CD8-positive, alpha-beta memory T cell (primary cell): ENCODE measurements at places on chromosomes 12 and 14. TPM values are rescaled to one million over a fixed set of nuclear protein-coding genes. Genes with fewer than 3 reads are reported as not detected.
A peak's percentile ranks its signal among the peaks of the same experiment; 100 is the strongest.

DNA sequence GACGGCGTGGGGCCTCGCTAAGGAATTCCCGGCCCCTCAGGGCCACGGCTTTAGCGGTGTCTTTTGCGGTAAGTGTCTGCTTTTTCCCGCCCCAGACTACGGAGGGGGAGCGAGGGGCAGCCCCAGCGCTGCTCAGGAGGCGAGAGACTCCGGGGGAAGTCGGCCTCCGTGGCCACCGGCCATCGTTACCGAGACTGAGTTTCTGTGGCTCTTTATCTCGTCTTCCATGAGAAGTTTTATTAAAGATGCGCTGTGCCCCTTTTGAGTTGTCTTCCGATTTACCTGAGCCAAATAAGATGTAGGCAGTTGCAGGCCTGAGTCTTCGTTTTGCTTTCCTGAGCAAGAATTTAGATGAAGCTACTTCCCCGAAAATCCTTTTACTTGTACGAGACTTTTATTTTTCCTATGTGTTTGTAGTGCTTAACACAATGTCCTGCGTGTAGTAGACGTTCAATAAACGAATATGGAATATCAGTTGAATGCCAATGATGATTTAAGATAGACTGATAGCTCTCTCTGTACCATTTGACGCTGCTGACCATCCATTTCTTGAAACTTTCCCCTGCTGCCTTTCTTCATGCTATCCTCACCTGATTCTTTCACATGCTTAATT lies 462 bp downstream of the SRP54 start:
- H3K36me3 ChIP-seq = no peaks in the 10 kb centered on the region
- H3K27ac ChIP-seq = peak overlapping the region; percentile 98
- peaks cover 43% of the 10 kb centered on the region for H3K4me1 ChIP-seq
- H3K27me3 ChIP-seq = no peaks in the 10 kb centered on the region
- peak overlapping the region; percentile 99 for H3K4me3 ChIP-seq
- no peak for DNase-seq

DNA sequence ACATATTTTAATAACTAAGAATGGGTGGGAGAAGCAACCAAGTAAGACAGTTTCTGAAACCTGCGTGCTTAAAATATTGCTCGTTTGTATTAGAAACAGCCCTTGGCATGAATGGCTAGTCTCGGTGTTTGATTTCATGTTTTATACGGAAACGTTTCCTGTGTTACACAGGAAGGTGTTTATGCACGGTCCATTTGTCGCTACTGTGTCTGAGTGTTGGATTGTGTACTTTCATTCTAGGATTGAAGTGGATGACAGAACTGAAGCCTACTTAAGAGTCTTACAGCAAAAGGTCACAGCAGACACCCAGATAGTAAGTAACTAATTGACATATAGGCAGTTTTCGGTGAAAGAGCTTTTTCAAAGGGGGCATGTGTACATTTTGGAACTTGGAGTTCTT lies 19.6 kb downstream of the PIWIL1 start:
- DNase-seq = no peak
- H3K27ac ChIP-seq = no peak overlapping the region
- no peaks in the 10 kb centered on the region for H3K36me3 ChIP-seq
- H3K4me3 ChIP-seq = no peak overlapping the region
- no peaks in the 10 kb centered on the region for H3K27me3 ChIP-seq

- H3K4me3 ChIP-seq = peak overlapping the region; percentile 72
- no peaks in the 10 kb centered on the region for H3K27me3 ChIP-seq
- H3K4me1 ChIP-seq = peaks cover 24% of the 10 kb centered on the region
- DNase-seq = peak; percentile 92
Observed at GRCh38 chr12:124939421-124940142, 25.1 kb upstream of the UBC start.

- H3K27ac ChIP-seq = no peak overlapping the region
- H3K4me1 ChIP-seq = no peaks in the 10 kb centered on the region
- H3K4me3 ChIP-seq = no peak overlapping the region
Observed at GRCh38 chr12:6250343-6250742, 50.1 kb downstream of the CD9 start.

DNA sequence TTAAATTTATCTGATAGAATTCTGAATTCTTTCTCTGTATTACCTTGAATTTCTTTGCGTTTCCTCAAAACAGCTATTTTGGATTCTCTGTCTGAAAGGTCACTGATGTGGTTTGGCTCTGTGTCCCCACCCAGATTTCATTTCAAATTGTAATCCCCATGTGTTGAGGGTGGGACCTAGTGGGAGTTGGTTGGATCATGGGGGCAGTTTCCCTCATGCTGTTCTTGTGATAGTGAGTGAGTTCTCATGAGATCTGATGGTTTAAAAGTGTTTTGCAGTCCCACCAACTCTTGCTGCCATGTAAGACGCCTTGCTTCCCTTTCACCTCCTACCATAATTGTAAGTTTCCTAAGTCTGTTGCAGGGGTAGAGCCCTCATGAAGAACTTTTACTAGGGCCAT lies 34.1 kb upstream of the OR6J1 start:
- H3K27me3 ChIP-seq = no peaks in the 10 kb centered on the region
- DNase-seq = no peak
- no peak overlapping the region for H3K27ac ChIP-seq
- no peaks in the 10 kb centered on the region for H3K36me3 ChIP-seq
- H3K4me1 ChIP-seq = no peaks in the 10 kb centered on the region

- no peak overlapping the region for H3K4me3 ChIP-seq
- DNase-seq = no peak
- no peak overlapping the region for H3K27ac ChIP-seq
- no peaks in the 10 kb centered on the region for H3K27me3 ChIP-seq
- H3K4me1 ChIP-seq = no peaks in the 10 kb centered on the region
Observed at GRCh38 chr14:95101736-95102679, 55.3 kb downstream of the DICER1 start.

GRCh38 chr14:102927346-102927877 lies 4.9 kb downstream of the AMN start:
- no peaks in the 10 kb centered on the region for H3K36me3 ChIP-seq
- H3K4me1 ChIP-seq = peaks cover 26% of the 10 kb centered on the region
- no peak for DNase-seq
- peaks cover 4% of the 10 kb centered on the region for H3K27me3 ChIP-seq

DNA sequence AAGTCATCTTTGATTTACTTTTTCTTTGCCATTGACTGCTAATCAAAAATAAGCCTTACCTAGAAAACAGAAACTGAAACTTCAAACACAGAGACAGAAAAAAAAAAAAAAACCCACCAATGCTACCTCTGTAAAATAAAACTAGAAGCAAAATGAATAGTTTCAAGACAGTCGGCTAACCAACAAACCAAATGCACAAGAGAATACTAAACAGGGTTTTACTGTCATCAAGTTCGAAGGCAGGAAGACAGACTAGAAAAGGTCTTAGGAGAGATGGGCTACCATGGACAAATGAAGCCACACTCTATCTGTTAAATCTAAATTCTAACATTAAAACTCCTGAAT lies 59.5 kb downstream of the SEL1L start:
- H3K4me1 ChIP-seq = peaks cover 12% of the 10 kb centered on the region
- H3K27me3 ChIP-seq = no peaks in the 10 kb centered on the region
- peak overlapping the region; percentile 5 for H3K27ac ChIP-seq
- H3K36me3 ChIP-seq = peaks cover 15% of the 10 kb centered on the region
- peak overlapping the region; percentile 0 for H3K4me3 ChIP-seq

DNA sequence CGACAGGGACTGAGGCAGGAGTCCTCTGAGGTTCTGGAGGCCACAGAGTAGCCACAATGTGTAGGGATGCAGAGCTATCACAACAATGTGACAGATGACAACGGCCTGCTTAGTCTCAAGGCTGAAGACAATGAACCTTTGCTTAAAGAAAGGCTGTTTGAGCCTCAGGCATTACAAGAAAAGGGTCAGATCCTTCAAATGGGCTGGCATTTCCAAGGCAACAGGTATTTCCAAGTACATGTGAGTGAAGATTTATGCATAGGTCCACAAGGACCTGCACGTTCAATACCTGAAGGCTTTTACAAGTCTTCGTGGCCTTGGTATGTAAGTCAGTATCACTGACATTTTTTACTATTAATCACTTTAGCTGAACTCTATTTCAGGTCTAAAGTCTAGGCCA lies 62.0 kb downstream of the TMCC3 start:
- no peaks in the 10 kb centered on the region for H3K27me3 ChIP-seq
- H3K36me3 ChIP-seq = no peaks in the 10 kb centered on the region
- no peak overlapping the region for H3K4me3 ChIP-seq
- no peak for DNase-seq
- H3K4me1 ChIP-seq = no peaks in the 10 kb centered on the region

GRCh38 chr12:89156862-89157262 lies 195.4 kb downstream of the DUSP6 start:
- H3K4me1 ChIP-seq = no peaks in the 10 kb centered on the region
- H3K36me3 ChIP-seq = no peaks in the 10 kb centered on the region
- no peak overlapping the region for H3K27ac ChIP-seq

DNA sequence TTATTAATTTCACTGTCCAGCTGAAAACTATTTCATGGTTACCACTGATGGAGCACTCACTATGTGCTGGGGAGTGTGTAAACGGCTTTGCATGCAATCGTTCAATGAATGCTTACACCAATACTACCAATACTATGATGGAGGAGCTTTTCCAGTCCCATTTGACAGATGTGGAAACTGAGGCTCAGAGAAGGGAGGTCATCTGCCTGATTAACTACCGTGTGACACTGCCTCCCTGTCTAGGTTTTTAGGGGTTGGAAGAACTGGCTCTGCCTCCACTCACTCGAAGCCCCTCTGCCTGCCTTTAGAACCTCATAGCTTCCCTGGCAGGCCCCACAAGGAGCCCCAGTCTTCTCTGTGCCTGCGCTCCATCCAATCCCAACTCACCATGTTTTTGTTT lies 11.9 kb downstream of the MSI1 start:
- peaks cover 2% of the 10 kb centered on the region for H3K27me3 ChIP-seq
- H3K4me3 ChIP-seq = no peak overlapping the region
- DNase-seq = no peak
- no peaks in the 10 kb centered on the region for H3K4me1 ChIP-seq

- no peak overlapping the region for H3K4me3 ChIP-seq
- no peaks in the 10 kb centered on the region for H3K4me1 ChIP-seq
- DNase-seq = no peak
- H3K36me3 ChIP-seq = no peaks in the 10 kb centered on the region
Observed at GRCh38 chr14:53947452-53948204, 9.0 kb downstream of the BMP4 start.

DNA sequence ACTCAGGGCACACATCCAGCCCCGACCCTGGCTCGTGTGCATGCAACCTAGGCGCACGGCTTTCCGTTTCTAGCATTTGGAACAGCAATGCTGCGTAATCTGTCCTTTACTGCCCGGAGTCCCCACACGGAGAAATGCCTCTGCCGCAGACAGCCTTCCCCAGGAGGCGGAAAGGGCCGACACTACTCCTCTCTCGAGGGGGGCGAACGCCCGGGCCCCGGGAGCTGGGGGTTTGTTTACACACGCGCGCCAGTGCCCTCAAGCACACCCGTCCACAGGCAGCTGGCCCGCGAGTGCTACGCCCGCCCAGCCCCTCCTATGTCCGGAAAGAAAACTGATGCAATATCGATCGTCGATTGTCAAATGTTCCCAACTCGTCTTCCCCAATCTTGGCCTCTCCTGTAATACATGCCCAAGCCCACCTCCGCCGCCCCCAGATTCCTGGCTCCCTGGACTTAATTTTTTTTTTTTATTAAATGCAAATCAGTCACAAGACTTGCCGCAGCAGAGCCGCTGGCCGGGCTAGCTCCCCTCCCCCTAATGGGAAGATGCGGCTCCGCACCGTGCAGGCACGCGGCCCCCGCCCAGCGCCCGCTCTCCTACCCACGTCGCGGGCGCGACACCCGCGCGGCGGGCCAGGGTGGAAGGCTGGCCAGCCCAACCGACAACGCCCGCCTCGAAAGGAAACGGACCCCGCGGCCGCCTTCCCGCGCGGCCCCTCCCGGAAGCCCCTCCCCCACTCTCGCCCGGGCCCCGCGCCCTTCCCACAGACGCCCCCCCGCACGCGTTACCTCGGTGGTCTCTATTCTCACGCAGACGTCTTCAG lies 642 bp downstream of the SLC38A2 start:
- H3K27me3 ChIP-seq = no peaks in the 10 kb centered on the region
- no peak for DNase-seq
- peaks cover 52% of the 10 kb centered on the region for H3K4me1 ChIP-seq
- H3K4me3 ChIP-seq = peak overlapping the region; percentile 90
- peak overlapping the region; percentile 92 for H3K27ac ChIP-seq

GRCh38 chr12:47225356-47225755 lies 145.6 kb upstream of the AMIGO2 start:
- H3K4me1 ChIP-seq = peaks cover 79% of the 10 kb centered on the region
- no peak overlapping the region for H3K27ac ChIP-seq
- H3K36me3 ChIP-seq = peaks cover 27% of the 10 kb centered on the region
- H3K4me3 ChIP-seq = no peak overlapping the region

DNA sequence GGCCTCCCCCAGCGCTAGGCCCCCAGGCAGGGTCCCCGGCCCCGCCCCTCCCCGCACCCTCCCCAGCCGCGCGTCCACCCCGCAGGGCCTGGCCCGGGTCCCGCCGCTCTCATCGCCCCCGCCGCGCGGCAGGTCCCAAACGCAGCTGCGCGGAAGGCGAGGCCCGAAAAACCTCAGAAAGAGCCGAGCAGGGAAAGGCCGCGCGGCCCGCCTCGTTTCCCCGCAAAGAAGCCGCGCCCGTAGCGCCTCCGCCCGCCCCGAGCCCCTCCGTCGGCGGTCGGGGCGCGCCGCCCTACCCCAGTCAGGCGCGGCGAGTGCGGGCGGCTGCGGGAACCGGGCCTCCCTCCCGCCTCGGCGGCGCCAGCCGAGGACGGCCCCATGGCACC lies 324 bp downstream of the POLE start:
- no peaks in the 10 kb centered on the region for H3K27me3 ChIP-seq
- H3K27ac ChIP-seq = peak overlapping the region; percentile 59
- H3K36me3 ChIP-seq = no peaks in the 10 kb centered on the region
- peaks cover 7% of the 10 kb centered on the region for H3K4me1 ChIP-seq
- no peak for DNase-seq

DNA sequence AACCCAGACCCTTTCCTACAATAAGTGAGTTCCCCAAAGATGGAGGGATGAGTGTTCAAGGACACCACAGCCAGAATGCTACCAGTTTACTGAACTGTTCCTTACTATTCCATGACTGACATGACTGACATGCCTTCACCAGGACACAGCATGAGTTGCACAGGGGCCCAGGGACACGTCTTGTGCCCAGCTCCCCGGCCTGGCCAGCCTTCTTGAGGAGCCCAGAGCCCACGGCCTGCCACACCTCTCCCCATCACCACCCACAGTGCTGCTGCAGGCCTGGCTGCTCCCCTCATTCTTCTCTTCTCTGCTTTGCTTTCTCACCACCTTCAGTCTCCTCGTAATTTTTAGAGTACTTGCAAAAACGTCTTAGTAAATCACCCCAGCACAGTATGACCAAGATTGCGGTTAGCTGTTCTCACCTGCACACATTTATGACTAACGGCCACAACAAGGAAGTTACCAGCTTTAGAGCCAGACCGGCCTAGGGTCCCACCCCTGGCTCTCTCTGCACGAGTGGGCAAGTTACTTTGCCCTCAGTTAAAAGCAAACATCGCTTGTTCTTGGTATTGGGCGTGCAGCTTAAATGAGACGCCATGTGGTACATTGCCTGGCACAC lies 18.5 kb downstream of the PPP2R5E start:
- H3K27me3 ChIP-seq = no peaks in the 10 kb centered on the region
- no peak overlapping the region for H3K27ac ChIP-seq
- H3K36me3 ChIP-seq = no peaks in the 10 kb centered on the region
- H3K4me1 ChIP-seq = no peaks in the 10 kb centered on the region
- H3K4me3 ChIP-seq = no peak overlapping the region

Gene SLC17A8
- polyA plus RNA-seq = not detected

Gene SSPN
- not detected for polyA plus RNA-seq

Gene GMPR2
- 96.8 TPM for polyA plus RNA-seq

Gene CCDC177
- not detected for polyA plus RNA-seq

Gene WSB2
- 24.8 TPM for polyA plus RNA-seq

Gene BATF
- polyA plus RNA-seq = 60.4 TPM

Gene NPC2
- polyA plus RNA-seq = 75.6 TPM

Gene HSPB8
- not detected for polyA plus RNA-seq

Gene DAO
- not detected for polyA plus RNA-seq

Gene RIMBP2
- not detected for polyA plus RNA-seq
